Spinal cord (tissue), 10 donors: ENCODE measurements at places on chromosomes 7 and 10. TPM values are rescaled to one million over a fixed set of nuclear protein-coding genes. Genes with fewer than 3 reads are reported as not detected.

DNA sequence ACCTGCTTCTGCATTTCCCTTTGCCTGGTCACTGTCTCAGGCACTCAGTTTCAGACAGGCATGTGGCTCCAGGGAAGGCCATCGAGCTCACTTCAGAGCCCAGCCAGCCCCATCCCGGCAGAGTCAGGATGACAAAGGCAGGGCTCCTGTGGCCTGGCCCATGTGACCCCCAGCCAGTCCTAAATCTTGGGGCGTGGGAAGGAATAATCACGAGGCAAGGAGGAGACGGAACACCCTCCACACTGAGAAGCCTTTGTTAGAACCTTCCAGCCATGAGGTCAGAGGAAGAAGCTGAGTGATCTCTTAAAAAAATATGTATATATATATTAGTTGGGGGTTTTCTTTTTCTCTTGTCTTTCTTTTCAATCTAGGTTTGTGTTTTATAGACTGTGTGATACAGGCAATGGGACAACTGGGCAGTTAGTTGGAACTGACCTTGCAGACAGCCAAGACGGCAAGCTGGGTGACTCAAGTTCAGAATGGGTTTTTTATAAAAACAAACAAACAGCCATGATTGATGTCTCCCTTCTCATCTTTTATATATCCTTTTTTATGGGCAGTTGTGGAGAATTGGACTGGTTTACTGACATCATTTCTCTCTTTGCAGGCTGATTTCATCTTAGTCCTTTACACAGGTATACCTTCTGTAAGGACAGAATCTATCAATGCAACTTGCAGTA is 60.8 kb downstream of the CHN2 start:
- H3K27ac ChIP-seq, result no peak overlapping the region
- H3K4me1 ChIP-seq, result no peaks in the 10 kb centered on the region
- no peak overlapping the region for H3K4me3 ChIP-seq
- no peaks in the 10 kb centered on the region for H3K27me3 ChIP-seq

Gene VWC2
- total RNA-seq, result 2.4 TPM

DNA sequence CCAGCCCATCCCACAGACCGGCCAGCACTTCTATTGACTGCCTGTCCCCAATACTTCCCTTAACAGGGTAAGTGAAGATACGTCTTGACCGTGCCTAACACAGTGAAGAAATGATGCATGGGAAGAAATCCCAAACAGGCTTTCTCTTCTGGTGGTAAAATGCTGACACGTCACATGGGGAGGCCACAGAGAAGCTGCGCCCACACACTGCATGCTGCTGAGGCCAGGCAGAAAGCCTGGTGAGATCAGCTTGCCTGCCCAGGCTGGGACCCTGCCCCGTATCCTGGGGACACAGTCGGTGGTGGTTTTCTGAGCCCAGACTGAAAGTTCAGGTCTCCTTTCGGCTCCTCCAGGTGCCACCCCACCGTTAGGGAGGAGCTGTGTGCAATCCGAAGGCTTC is 356.3 kb upstream of the MGMT start:
- DNase-seq, result no peak
- no peaks in the 10 kb centered on the region for H3K4me1 ChIP-seq
- no peak overlapping the region for H3K4me3 ChIP-seq

DNA sequence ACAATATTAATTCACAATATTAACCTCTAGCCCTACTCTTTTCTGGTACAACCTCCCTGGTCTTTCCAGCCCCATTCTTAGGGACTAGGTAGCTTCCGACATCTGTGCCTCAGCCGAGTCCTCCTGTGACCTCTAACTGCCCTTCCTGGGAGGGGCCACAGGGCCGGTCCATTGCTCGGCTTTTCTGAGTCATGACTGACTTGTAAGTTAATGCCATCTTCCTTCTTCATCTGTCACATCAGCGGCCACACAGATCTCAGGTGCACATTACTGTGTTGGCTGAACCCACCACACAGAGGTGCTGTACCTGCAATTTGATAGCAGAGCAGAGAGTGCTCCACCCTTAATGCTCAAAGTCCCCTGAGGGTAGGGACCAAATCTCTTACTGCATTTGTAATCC is 4.1 kb upstream of the CPA4 start:
- no peak overlapping the region for H3K27ac ChIP-seq
- no peaks in the 10 kb centered on the region for H3K27me3 ChIP-seq
- H3K36me3 ChIP-seq, result no peaks in the 10 kb centered on the region
- H3K4me1 ChIP-seq, result no peaks in the 10 kb centered on the region
- DNase-seq, result no peak
- H3K4me3 ChIP-seq, result no peak overlapping the region

Gene TLX1
- total RNA-seq, result not detected

Gene SFMBT2
- 23.8 TPM for total RNA-seq

- no peak overlapping the region for H3K4me3 ChIP-seq
- no peaks in the 10 kb centered on the region for H3K4me1 ChIP-seq
- H3K27ac ChIP-seq, result no peak overlapping the region
Observed at GRCh38 chr7:29574659-29575058, 11.0 kb downstream of the PRR15 start.

Gene LANCL2
- 45.7 TPM for total RNA-seq

DNA sequence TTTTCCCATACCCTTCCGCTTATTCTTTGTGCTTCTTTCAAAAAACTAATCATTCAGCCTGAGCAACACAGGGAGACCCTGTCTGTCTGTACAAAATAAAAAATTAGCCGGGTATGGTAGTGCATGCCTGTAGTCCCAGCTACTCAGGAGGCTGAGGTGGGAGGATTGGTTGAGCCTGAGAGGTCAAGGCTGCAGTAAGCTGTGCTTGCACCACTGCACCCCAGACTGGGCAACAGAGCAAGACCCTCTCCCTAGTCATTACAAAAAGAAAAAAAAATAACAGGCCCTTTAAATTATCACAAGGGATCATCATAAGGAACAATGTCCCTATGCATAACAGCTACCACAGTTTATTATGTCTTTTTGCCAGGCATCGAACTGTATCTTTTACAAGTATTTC is 119.6 kb downstream of the TRIM24 start:
- no peak for DNase-seq
- no peaks in the 10 kb centered on the region for H3K27me3 ChIP-seq
- no peak overlapping the region for H3K27ac ChIP-seq
- H3K36me3 ChIP-seq, result peaks cover 9% of the 10 kb centered on the region

Gene SLC4A2
- total RNA-seq, result 101 TPM

Gene MYL10
- not detected for total RNA-seq

DNA sequence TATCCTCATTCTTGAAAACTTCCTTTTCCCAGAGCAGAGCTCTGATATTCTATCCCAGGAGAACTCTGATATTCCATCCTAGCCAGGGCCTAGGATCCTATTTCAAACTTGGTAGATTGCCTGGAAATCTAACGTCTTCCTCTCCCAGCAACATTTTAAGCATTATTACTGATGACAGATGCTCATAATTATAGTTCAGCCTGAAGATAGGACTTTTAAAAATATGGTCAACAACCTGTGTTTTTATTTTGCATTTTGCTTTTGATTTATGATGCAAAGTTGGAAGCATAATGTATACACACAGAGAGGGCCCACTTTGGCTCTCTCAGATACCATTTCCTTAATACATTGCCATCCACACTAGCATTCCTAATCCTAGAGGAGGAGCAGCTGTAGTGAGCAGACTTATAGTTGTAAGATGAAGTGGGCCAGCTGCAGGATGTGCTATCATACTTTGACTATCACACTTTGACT is 457.4 kb upstream of the TPK1 start:
- H3K4me3 ChIP-seq, result no peak overlapping the region
- H3K27ac ChIP-seq, result no peak overlapping the region
- no peak for DNase-seq
- H3K36me3 ChIP-seq, result no peaks in the 10 kb centered on the region
- no peaks in the 10 kb centered on the region for H3K4me1 ChIP-seq

Gene SLC13A1
- total RNA-seq, result not detected

Gene WDR11
- total RNA-seq, result 77.6 TPM

Gene OR2A12
- not detected for total RNA-seq

DNA sequence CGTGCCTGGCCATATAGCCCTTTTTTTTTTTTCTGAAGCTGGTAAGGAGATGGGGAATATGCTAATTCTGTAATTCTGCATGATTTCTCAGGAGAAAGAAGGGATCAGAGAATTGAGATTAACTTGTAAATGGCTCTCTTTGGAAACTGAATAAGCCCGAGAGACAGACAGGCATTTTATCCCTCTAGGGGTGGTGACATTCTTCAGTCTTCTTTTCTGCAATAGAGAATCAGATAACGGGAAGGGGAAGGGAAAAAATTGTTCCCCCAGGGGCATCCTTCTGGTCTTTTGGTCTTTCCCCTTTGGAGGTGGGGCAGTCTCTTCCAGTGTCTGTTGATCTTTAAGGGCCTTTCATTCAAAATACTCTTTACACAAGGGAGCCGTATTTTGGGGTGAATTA is 34.2 kb downstream of the HK1 start:
- H3K4me1 ChIP-seq, result no peaks in the 10 kb centered on the region
- no peaks in the 10 kb centered on the region for H3K36me3 ChIP-seq
- no peak overlapping the region for H3K27ac ChIP-seq
- no peak overlapping the region for H3K4me3 ChIP-seq
- H3K27me3 ChIP-seq, result no peaks in the 10 kb centered on the region
- no peak for DNase-seq

DNA sequence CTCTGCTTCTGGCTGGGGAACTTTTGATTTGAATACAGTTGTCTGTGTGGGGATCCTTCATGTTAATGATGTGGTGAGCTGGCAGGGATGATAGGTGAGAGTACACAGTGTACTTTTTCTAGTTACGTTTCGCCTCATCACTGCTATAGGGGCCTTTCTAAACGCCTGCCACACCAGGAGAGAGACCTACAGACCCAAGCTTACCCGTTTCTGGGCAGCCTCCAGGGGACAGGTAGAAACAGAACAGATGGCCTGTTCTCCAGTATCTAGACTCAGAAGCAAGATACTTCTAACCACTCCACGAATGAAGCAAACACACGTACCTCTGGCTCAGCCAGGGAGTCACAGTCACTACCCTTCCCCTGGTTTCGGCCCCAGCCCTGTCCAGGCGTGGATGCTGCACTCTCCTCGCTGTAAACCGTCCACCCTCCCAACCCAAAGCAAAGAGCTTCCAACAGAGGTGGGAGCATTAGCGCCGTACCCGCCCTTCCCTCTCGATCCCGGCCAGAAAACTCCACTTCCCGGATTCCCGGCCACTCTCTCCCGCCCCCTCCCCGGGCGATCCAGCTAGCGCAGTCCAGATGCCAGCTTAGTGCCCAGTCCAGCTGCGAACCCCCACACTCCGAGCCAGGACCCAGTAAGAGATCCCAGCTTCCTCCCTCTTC is 1.2 kb downstream of the CCDC6 start:
- DNase-seq, result peak; percentile 54
- peak overlapping the region; percentile 90 for H3K4me3 ChIP-seq
- no peaks in the 10 kb centered on the region for H3K27me3 ChIP-seq
- peaks cover 6% of the 10 kb centered on the region for H3K36me3 ChIP-seq
- H3K4me1 ChIP-seq, result peaks cover 6% of the 10 kb centered on the region
- H3K27ac ChIP-seq, result peak overlapping the region; percentile 81

GRCh38 chr10:101725296-101726114 is 30.5 kb upstream of the FBXW4 start:
- no peak overlapping the region for H3K27ac ChIP-seq
- H3K27me3 ChIP-seq, result no peaks in the 10 kb centered on the region
- H3K4me1 ChIP-seq, result no peaks in the 10 kb centered on the region
- DNase-seq, result no peak
- no peak overlapping the region for H3K4me3 ChIP-seq

DNA sequence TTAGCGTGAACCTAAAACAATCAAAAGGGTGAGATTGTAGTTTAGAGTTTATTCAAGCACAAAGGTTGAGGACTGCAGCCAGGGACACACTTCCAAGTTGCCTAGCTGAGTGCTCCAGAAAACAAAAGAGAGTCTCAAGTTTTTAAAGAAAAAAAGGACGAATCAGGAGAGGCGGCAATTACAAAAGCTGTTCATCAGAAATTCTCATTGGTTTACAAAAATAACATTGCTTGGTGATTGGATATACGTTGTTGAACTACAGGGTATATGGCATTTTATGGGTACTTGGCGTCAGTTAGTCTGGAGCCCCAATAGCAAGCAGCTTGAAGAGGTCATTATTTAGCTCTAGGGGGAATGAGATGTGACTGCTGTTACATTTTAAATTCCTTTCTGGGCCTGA is 11.5 kb downstream of the ZNF438 start:
- H3K36me3 ChIP-seq, result no peaks in the 10 kb centered on the region
- H3K4me3 ChIP-seq, result no peak overlapping the region
- H3K4me1 ChIP-seq, result no peaks in the 10 kb centered on the region
- H3K27ac ChIP-seq, result peak overlapping the region; percentile 69

- no peak overlapping the region for H3K4me3 ChIP-seq
- no peaks in the 10 kb centered on the region for H3K36me3 ChIP-seq
- H3K4me1 ChIP-seq, result peaks cover 23% of the 10 kb centered on the region
- no peak overlapping the region for H3K27ac ChIP-seq
Observed at GRCh38 chr7:72435366-72435765, 23.2 kb upstream of the CALN1 start.

Gene SRRM3
- 7.8 TPM for total RNA-seq

GRCh38 chr7:74010407-74010806 is 17.6 kb upstream of the ELN start:
- H3K27me3 ChIP-seq, result no peaks in the 10 kb centered on the region
- H3K4me1 ChIP-seq, result peaks cover 42% of the 10 kb centered on the region
- no peak overlapping the region for H3K4me3 ChIP-seq
- H3K36me3 ChIP-seq, result peaks cover 6% of the 10 kb centered on the region
- H3K27ac ChIP-seq, result no peak overlapping the region

DNA sequence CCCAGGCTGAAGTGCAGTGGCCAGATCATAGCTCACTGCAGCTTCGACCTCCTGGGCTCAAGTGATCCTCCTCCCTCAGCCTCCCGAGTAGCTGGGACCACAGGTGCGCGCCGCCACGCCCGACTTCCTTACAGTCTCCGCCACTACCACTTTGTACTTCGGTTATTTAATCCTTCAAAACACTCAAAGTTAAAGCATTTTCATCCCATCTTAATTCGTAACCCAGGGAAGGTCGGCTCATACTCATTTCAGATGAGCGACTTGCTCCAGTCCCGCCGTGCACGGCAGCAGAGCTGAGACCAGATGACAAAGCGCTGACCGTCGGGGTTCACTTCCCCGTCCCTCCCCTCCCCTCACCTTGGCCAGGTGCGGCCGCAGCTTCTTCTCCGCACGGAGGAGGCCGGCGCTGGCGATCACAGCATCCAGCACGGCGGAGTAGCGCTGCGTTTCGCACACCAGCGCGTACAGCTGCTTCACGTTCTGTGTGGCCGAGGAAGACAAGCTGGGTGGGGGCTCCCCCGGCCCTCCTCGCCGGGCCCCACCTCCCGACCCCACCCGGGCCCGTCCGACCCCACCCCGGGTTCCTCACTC is 457 bp downstream of the NSUN5 start:
- no peak overlapping the region for H3K27ac ChIP-seq
- peaks cover 15% of the 10 kb centered on the region for H3K4me1 ChIP-seq
- H3K27me3 ChIP-seq, result no peaks in the 10 kb centered on the region
- H3K36me3 ChIP-seq, result peaks cover 37% of the 10 kb centered on the region

Gene UFSP1
- 4.2 TPM for total RNA-seq

- H3K27me3 ChIP-seq, result no peaks in the 10 kb centered on the region
- H3K27ac ChIP-seq, result no peak overlapping the region
- no peaks in the 10 kb centered on the region for H3K36me3 ChIP-seq
- H3K4me1 ChIP-seq, result peaks cover 5% of the 10 kb centered on the region
Observed at GRCh38 chr10:17647326-17647725, 3.4 kb downstream of the STAM start.
